Ovary (tissue), 10 donors: ENCODE measurements at places on chromosomes 16 and 17. TPM values are rescaled to one million over a fixed set of nuclear protein-coding genes. Genes with fewer than 3 reads are reported as not detected.

The CHST5 gene
- total RNA-seq = 0.63 TPM

DNA sequence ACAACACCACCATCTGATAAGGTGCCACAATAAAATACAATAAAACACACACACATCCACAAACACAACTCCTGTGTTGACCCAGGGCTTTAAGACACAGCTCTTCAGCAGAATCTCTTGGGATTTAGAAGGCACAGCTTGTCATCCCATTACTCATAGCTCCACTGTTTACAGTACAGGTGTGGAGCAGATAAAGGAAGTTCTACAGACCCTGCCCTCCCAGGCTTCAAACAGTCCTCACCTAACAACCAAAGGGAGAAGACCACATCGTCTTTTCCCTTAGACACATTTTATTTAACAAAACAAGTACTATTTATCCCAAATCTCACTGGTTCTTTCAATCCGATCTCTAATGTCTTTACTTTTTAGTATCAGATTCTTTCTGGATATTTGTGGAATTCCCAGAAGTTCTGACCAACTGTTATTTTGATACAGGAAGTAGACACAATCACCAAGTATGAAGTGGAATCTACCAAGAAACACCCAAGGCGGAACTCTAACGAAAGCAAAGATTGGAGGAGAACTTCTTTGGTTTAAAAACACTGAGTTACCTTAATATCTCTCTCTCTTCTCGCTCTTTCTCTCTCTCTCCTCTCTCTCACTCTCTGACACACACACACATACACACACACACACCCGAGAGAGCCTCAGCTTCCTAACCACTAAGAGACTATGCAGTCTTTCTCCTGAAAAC lies 46.1 kb downstream of the CYTH1 start:
- H3K4me1 ChIP-seq = peaks cover 20% of the 10 kb centered on the region
- H3K27ac ChIP-seq = no peak overlapping the region
- DNase-seq = no peak
- H3K27me3 ChIP-seq = no peaks in the 10 kb centered on the region
- H3K36me3 ChIP-seq = no peaks in the 10 kb centered on the region

The OMG gene
- total RNA-seq = not detected

The PRR14 gene
- total RNA-seq = 20.6 TPM

The MPV17L gene
- total RNA-seq = 11.9 TPM

DNA sequence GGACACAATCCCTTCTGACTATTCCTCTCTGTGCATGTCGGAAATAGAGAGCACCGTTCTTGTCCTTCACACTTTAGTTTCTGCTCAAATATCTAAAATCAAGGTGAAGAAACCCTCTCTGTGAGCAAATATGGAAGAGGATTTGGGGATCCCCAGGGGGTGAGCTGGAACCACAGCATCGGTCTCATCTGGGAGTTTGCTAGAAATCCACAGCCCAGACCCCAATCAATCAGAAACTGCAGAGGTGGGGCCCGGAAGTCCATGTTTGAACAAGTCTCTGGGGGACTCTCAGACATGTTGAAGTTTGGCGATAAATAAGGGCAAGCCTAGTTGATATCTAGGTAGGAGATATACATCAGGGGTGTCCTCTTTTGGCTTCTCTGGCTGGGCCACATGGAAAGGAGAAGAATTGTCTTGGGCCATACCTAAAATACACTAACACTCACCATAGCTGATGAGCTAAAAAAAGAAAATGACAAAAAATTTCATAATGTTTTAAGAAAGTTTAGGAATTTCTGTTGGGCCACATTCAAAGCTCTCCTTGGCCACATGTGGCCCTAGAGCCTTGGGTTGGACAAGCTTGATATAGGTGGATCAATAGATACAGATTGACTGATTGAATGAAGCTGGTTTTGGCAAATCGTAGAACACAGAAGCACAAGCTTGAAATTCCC lies 168.0 kb upstream of the FOXF1 start:
- no peaks in the 10 kb centered on the region for H3K36me3 ChIP-seq
- no peaks in the 10 kb centered on the region for H3K4me1 ChIP-seq
- H3K4me3 ChIP-seq = no peak overlapping the region
- no peak overlapping the region for H3K27ac ChIP-seq
- no peaks in the 10 kb centered on the region for H3K27me3 ChIP-seq
- DNase-seq = no peak

GRCh38 chr17:3798273-3799180 lies 2.5 kb downstream of the ITGAE start:
- H3K4me3 ChIP-seq = no peak overlapping the region
- H3K27me3 ChIP-seq = no peaks in the 10 kb centered on the region
- H3K36me3 ChIP-seq = no peaks in the 10 kb centered on the region
- peak; percentile 46 for DNase-seq
- H3K27ac ChIP-seq = no peak overlapping the region

- no peaks in the 10 kb centered on the region for H3K27me3 ChIP-seq
- no peak overlapping the region for H3K27ac ChIP-seq
- H3K36me3 ChIP-seq = no peaks in the 10 kb centered on the region
- peaks cover 2% of the 10 kb centered on the region for H3K4me1 ChIP-seq
- DNase-seq = no peak
- H3K4me3 ChIP-seq = no peak overlapping the region
Observed at GRCh38 chr16:12673466-12673865, 130.2 kb downstream of the CPPED1 start.

The WSCD1 gene
- total RNA-seq = 2.0 TPM

The CPHXL2 gene
- not detected for total RNA-seq

DNA sequence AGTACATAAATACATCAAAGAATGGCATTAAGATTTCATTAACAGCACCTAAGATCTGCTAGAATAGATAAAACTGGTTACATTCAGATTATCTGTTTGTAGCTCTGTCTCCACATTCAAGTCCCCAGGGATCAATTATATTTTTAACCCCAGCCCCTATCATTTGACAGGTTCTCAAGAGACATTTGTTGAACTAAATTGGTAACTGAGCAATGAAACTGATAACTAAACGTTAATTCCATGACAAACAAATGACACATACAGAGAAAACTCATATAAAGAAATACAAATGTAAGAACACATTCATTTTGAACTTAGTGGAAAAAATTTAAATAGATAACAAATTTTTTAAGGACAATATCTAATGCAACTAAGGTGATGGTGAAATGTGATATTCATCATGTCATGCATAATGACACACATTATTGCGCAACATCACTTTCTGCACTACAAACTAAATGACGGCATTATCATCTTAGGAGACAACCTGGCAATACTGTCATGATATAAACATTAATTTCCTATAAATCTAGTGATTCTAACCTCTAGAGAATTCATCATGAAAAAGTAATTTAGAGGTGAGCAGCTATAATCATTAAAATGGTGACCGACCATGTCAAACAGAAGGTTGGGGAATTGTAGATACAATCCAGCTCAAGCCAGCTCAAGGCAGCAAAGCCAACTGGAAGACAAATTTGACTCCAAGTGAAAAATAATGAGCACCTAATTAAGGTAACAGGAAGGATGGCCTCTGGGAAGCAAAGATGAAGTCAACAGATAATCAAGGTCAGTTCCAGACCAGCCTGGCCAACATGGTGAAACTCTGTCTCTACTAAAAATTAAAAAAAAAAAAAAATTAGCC lies 9.5 kb downstream of the ARHGAP17 start:
- no peak for DNase-seq
- no peak overlapping the region for H3K4me3 ChIP-seq
- no peaks in the 10 kb centered on the region for H3K36me3 ChIP-seq
- peaks cover 13% of the 10 kb centered on the region for H3K4me1 ChIP-seq
- no peak overlapping the region for H3K27ac ChIP-seq
- no peaks in the 10 kb centered on the region for H3K27me3 ChIP-seq

The ALOX15B gene
- 1.1 TPM for total RNA-seq

GRCh38 chr17:78154903-78155811 lies 9.0 kb downstream of the C17orf99 start:
- H3K27me3 ChIP-seq = no peaks in the 10 kb centered on the region
- no peaks in the 10 kb centered on the region for H3K4me1 ChIP-seq
- no peaks in the 10 kb centered on the region for H3K36me3 ChIP-seq
- H3K27ac ChIP-seq = no peak overlapping the region

GRCh38 chr16:4399001-4399730 lies 17.2 kb downstream of the CORO7 start:
- H3K27ac ChIP-seq = no peak overlapping the region
- no peaks in the 10 kb centered on the region for H3K36me3 ChIP-seq
- no peaks in the 10 kb centered on the region for H3K27me3 ChIP-seq
- DNase-seq = no peak
- no peak overlapping the region for H3K4me3 ChIP-seq

The SHBG gene
- 0.69 TPM for total RNA-seq

GRCh38 chr16:8569650-8570346 lies 20.5 kb downstream of the TMEM114 start:
- no peaks in the 10 kb centered on the region for H3K36me3 ChIP-seq
- H3K27me3 ChIP-seq = no peaks in the 10 kb centered on the region
- no peak for DNase-seq
- H3K4me1 ChIP-seq = no peaks in the 10 kb centered on the region

The GABARAP gene
- 526 TPM for total RNA-seq

The CBFA2T3 gene
- total RNA-seq = 2.8 TPM

The SOX15 gene
- total RNA-seq = 9.6 TPM

DNA sequence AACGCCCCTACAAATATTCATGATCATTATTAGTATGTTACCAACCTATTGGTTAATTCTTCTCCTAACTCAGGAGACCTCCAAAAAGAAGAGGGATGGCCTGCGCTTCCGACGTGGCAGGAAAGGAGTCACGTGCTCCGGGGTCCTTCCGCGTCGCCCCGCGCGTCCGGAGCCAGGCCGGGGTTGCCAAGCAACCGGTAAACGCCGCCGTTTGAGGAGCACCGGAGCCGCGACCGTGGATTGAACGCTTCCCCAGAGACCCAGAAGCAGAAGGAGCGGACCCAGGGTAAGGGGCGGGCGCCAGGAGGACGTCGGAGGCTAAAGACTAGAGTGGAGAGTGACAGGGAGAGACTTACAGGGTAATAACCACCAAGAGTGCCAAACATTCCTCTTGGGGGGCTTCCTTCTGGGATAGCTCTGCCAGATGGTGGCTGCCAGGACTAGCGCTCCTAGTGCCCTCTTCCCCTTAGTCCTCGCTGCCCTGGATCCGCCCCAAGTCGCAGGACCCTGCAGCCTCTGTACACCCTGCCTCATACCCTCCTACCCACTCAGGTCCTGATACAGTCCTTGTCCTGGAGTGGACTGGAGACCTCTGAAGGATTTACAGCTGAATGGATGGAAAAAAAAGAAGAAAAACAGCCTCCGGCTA lies at the start of gene DNAI2:
TSS of gene DNAI2 (plus strand) at position 175 of the 649 bp plus-strand sequence. CDS start 7,584 bp downstream, outside the sequence.
- no peak for DNase-seq
- H3K27me3 ChIP-seq = no peaks in the 10 kb centered on the region
- no peak within 1 kb of the TSS for H3K27ac ChIP-seq
- peaks cover 15% of the 10 kb centered on the region for H3K4me1 ChIP-seq

DNA sequence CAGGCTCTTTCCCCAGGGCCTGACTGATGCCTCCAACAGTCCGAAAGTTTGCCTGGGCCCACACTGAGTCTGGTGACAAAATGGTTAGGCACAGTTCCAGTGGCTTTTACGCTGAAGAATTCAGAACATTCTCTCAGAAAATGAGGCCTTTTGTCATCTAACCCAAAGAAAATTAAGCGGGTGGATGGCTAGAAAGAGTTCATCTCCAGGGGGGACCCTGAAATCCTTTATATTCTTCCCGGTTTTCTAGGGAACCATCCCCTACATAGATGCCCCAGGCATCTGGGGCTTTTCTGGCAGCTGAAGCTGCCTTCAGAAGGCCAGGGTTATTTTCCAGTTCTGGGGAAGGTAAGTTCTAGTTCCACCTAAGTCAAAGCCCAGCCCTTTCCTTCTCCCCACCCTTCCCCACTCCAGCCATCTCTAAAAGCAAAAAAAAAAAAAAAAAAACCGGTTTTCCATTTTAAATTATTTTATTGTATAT lies 2.2 kb downstream of the RASD1 start:
- no peak overlapping the region for H3K27ac ChIP-seq
- peaks cover 4% of the 10 kb centered on the region for H3K4me1 ChIP-seq
- DNase-seq = no peak
- no peak overlapping the region for H3K4me3 ChIP-seq

DNA sequence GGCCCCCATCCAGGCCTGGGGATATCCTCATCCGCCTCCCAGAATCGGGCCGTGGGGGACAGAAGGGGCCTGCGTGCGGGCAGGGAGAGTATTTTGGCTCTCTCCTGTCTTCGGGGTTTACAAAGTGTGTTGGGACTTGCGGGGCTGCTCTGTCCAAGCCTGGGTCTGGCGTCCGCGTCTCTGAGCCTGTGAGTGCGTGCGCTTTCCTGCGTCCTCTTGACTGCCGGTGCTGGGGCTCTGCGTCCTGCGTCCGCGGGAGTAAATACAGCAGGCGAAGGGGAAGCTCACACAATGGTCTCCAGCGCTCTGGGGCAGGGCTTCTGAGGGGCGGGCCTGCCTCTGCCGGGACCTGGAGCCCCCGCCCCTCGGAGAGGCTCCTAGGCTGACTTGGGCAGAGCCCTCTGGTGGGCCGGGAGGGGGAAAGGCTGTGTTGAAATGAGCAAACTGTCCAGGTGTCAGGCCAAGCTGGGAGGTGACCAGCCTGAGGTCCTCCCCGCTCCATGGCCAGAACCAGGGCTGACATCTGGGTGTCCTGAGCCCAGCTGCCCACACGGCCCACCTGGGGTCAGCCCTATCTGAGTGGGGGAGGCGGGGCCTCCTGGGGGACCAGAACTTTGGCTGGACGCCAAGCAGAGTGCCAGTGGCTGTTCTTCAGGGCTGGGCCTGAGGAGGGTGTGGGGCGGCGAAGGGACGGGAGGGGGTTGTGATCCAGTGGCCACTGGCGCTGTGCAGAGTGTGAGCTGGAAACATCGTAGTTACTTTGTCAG lies 233.6 kb downstream of the SEC14L1 start:
- H3K27ac ChIP-seq = peak overlapping the region; percentile 77
- no peaks in the 10 kb centered on the region for H3K36me3 ChIP-seq
- peak overlapping the region; percentile 73 for H3K4me3 ChIP-seq
- peaks cover 56% of the 10 kb centered on the region for H3K4me1 ChIP-seq

GRCh38 chr17:74202938-74203337 lies 540 bp upstream of the RPL38 start:
- H3K36me3 ChIP-seq = no peaks in the 10 kb centered on the region
- H3K4me1 ChIP-seq = peaks cover 6% of the 10 kb centered on the region
- no peak overlapping the region for H3K27ac ChIP-seq
- no peaks in the 10 kb centered on the region for H3K27me3 ChIP-seq

DNA sequence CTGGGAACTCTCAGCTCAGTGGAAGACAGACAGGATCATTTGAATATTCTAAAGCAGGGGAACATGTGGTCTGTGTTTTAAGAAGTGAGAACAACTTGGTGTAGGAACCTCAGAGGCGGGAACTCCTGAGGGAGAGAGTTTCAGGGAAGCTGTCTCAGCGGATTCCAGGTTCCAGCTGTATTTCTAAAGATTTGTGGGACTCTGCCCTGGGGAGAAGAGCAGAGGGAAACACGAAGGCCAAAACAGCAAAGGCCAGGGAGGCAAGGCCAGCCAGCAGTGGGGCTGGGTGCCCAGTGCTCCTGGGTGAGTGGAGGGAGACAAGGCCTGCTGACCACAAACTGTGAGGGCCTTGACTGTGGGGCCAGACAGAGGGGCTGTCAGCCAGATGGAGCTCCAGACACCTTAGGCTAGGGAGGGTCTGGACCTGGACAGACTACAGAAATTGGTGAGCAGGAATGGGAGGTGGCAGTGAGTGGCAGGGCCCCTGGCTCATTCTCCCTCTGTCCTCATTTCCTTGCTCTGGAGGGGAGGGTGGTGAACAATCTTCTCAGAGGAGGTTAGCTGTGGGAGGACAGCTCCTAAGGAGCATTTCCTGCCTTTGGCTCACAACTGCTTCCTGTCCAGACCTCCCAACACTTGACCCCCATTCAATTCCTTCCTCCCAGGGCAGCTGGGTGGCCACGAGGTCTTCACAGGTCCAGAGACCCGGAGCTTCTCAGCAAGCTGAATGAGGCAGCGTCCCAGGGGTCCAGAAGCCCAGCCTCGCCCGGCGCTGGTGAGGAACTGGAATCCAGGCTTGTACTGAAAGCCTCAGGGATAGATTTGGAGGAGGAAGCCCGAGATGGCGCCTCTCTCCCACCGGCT lies 21.0 kb upstream of the FZD2 start:
- peak overlapping the region; percentile 74 for H3K27ac ChIP-seq
- no peak for DNase-seq
- no peaks in the 10 kb centered on the region for H3K36me3 ChIP-seq
- H3K4me3 ChIP-seq = no peak overlapping the region
- H3K27me3 ChIP-seq = no peaks in the 10 kb centered on the region
